ENCODE measurements at places on chromosomes 16 and 17.
A peak's percentile ranks its signal among the peaks of the same experiment; 100 is the strongest.

GRCh38 chr17:50609380-50610074 is 25.2 kb upstream of the ABCC3 start:
- no peak for DNase-seq

GRCh38 chr17:77437017-77437416 is 296.2 kb downstream of the SEC14L1 start:
- DNase-seq: peak; percentile 74

GRCh38 chr16:50652836-50653425 is 28.2 kb downstream of the SNX20 start:
- no peak for DNase-seq

- DNase-seq: no peak
Observed at GRCh38 chr17:3027786-3028532, 35.4 kb downstream of the OR1D5 start.

GRCh38 chr17:63189082-63189481 is 223.0 kb downstream of the TANC2 start:
- no peak for DNase-seq

- no peak for DNase-seq
Observed at GRCh38 chr17:36856222-36856621, 81.1 kb upstream of the LHX1 start.

GRCh38 chr17:8162997-8163977 is 539 bp upstream of the VAMP2 start:
- DNase-seq: no peak

DNA sequence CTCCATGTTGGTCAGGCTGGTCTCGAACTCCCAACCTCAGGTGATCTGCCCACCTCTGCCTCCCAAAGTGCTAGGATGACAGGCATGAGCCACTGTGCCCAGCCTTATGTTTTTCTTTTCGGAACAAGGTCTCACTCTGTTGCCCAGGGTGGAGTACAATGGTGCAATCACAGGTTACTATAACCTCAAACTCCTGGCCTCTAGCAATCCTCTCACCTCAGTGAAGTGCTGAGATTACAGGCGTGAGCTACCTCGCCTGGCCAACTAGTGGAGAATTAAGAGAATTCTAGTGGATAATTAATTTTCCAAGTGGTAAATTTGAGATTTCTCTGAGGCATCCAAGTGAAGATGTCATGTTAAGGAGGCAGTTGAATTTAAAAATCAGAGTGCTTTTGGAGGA is 2.9 kb upstream of the FBXO47 start:
- no peak for DNase-seq

- no peak for DNase-seq
Observed at GRCh38 chr16:71917900-71918299, 22.6 kb downstream of the IST1 start.

GRCh38 chr17:37642681-37643080 is 565 bp downstream of the DDX52 start:
- DNase-seq: no peak

DNA sequence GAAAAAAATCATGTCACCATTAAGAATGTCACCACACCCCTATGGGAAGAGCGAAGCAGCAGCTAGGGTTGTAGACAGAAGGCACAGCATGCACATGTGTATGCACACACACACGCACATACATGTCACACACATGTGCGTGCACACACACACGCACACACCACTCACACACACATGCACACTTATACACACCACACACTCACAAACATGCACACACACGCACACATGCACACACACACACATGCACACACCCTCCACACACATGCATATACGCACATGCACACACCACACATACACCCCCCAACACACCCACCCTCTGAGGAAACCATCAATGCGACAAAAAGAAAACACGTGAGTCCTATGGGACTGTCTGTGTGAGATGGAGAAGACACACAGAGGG is 205.4 kb downstream of the ENGASE start:
- no peak for DNase-seq

DNA sequence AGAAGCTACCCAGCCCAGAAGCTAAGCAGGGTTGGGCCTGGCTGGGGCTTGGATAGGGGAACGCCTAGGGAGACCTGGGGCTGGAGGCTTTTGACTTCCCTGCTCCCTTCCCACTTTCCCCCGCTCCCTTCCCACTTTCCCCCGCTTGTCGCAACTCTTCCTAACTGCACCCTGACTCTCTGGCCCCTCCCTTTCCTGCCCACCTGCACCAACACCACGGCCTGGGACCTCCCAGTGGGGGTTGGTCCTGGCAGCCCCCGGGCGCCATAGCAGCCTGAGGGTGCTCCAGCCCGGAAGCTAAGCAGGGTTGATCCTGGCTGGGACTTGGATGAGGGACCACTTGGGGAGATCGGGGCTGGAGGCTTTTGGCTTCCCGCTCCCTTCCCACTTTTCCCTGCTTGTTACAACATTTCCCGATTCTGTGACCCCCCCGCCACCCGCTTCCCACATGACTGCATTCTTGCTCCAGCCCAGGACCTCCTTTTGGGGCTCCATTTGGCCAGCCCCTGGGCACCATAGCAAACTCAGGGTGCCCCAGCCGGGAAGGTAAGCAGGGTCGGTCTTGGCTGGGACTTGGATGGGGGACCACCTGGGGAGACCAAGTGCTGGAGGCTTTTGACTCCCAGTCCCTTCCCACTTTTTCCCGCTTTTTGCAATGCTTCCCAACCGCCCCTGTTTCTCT is 2287.0 kb downstream of the TP53TG3F start:
- DNase-seq: no peak

- no peak for DNase-seq
Observed at GRCh38 chr16:85617948-85618347, 4.8 kb downstream of the GSE1 start.

DNA sequence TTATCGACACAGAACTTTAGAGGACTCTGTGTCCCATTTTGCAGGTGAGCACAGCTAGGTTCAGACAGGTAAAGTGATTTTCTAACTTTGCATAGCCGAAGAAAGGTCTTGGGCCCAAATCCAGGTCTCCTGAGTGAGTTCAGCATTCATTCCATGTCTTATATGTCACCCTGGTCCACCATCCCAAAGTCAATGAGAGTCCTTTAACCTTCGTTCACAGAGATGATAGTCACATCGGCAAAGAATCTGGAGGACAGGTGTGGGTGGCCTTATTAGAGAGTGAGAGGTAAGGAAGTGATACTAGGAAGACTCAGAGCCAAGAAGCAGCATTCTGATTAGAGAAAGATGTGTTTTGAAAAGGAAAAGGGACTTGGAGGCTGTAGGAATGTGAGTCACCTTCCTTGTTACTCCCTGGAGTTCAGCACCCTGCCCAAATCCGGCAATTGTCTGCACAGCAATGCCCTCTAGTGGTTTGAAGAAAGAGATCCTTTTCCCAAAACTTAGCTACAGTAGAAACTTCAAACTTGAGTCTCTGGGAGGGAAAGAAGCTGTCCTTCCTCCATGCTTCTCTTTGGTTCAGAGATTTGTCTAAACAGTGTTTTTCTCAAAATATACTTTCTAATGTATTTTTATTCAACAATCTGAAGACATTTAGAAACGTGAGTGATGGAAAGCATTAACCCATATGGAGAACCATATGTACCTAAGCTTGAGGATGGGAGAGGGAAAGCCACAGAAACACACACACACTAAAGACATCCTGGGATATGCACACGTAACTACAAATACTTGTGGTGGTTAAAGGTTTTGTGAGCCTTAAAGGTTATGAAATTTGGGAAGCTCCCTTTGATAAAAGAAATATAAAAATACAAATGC is 96.4 kb upstream of the SHISA6 start:
- DNase-seq: no peak

DNA sequence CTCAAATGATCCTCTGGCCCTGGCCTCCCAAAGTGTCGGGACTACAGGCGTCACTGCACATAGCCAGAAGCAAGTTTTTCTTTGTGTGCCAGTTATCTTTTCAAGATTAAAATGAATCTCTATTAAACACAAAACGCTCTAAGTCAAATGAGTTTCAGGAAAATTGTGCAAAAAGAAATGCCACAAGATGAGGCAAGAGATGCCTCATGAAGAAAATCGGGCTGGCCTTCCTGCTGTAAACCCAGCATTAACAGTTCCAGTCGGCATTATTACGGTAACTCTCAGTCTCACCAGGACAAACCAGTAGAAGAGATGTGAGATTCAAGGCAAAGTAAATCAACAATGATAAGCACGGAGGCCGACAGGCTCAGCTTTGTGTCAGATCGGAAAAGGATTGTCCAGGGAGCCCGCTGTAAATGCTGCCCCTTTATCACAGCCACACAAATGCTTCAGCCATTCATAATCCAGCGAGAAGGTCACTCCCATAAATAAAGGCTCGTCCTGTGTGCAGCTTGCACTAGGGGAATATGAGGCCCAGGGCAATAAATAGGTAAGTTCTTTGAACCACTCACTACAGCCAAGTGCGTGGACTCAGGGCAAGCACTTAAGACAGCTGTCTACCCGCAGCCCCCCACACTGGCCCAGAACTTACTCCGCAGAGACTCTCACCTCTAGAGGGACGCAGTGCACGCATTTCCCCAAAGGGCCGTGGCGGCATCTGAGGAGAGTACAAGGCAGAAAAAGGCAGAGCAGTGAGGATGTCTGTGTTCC is 27.2 kb downstream of the NPLOC4 start:
- DNase-seq: no peak

GRCh38 chr17:75124819-75125162 is 6.8 kb downstream of the NT5C start:
- DNase-seq: no peak

DNA sequence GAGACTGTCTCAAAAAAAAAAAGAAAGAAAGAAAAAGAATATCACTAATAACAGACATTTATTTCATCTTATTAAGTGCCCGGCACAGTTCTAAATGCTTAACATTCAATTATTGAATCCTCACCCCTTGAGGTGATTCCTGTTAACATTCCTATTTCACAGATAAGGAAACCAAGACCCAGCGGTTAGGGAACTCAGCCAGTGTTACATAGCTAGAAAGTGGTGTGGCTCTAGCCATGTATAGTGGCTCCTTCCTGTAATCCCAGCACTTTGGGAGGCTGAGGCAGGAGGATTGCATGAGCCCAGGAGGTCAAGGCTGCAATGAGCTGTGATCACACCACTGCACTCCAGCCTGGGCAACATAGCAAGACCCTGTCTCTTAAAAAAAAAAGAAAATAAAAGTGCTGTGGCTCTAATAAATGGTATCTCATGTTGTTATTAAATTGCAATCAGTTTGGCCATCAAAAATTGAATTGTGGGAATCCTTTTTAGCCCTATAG is 28.1 kb downstream of the ZNRF1 start:
- DNase-seq: no peak

DNA sequence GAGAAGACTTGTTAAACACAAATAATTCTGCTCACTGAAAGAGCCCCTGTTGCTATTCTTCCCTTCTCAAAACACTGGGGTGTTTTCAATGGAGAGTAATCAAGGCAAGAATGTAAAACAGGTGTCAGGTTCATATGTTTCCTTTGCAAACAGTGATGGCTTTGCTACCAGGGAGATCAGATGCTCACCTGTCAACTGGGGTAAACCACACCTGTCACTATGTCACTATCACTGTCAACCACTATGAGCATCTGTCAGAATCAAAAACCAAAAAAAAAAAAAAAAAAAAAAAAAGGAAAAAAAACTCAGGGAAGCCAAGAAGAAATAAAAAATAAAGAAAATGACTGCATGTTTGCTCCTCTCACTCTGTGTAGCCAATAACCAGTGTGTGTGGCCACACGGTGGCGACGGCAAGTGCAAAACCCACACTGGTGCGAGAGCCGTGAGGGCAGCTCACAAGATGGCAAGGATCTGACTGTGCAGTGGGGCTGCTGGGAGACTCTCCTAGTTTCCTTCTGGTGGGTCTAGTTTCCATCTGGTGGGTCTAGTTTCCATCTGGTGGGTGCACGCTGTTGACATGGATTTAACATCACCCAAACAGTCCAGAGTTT is 22.7 kb downstream of the USP22 start:
- no peak for DNase-seq

DNA sequence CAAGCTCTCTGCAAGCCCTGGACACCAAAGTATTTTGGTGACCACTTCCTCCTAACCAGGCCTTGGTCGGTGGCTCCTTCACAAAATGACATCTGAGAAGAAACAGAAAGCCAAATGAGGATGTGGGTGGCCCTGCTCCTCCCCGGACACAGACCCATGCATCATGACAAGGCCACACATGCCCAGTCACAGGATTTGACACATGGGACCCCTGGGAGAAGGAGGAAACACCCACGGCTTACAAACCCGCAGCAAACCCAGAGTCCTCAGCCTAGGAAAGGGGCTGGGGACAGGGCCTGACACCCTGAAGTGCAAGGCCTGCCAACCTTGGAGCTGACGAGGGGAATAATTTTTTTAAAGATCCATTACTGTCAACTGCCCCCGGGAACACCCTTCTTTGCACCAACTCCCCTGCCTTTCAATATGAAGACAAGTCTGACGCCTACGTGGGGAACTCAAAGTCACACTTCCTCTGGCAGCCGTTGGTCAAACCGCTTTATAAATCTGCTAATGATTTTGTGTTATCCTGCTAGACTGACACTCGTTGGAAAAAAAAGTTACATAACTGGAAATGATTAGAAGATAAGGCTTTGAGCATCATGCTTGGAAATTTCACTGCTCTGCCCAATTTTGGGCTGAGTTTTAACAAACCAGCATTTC is 41.3 kb downstream of the GAS7 start:
- DNase-seq: peak; percentile 49

DNA sequence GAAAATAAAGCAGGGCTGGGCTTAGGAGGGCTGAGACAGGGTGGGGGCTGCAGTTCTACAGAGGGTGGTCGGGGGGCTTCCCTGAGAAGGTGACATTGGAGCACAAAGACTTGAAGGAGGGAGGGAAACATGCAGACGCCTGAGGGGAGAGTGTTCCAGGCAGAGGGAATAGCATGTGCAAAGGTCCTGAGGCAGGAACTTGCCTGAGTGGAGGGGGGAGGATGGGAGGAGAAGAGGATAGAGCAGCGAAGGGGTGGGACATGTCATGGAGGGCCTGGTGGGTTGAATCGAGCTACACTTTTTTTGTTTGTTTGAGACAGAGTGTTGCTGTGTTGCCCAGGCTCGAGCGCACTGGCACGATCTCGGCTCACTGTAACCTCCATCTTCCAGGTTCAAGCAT is 33.0 kb downstream of the GINS3 start:
- DNase-seq: no peak

- DNase-seq: no peak
Observed at GRCh38 chr17:7852262-7852670, 2.6 kb upstream of the TMEM88 start.

- no peak for DNase-seq
Observed at GRCh38 chr17:28665994-28666393, 4.0 kb downstream of the SUPT6H start.

- DNase-seq: peak; percentile 11
Observed at GRCh38 chr17:56699186-56699894, 105.8 kb downstream of the NOG start.

- peak; percentile 44 for DNase-seq
Observed at GRCh38 chr16:68704232-68704867, 32.7 kb upstream of the CDH1 start.

- no peak for DNase-seq
Observed at GRCh38 chr16:82063456-82064082, 28.5 kb downstream of the HSD17B2 start.

DNA sequence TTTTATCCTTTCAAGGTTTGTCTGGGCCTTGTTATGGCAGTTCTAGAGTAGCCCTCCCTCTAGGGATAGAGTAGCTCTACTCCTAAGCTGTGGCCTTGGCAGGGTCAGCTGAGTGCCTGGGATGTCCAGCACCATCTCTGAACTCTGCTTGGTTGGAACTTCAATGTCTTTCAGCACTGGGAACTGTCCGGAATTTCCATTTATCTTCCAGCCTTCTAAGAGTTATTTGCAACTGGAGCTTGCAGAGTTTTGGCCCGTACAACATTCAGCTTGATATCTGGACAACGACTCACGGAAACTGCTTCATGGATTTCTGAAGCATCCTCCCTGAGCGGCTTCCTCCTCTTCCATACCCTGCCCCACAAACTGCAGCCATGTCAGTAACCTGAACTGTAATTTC is 22.9 kb downstream of the MMD start:
- no peak for DNase-seq

All from heart right ventricle (tissue), 16 donors.